ENCODE measurements at places on chromosomes 3 and 15.

DNA sequence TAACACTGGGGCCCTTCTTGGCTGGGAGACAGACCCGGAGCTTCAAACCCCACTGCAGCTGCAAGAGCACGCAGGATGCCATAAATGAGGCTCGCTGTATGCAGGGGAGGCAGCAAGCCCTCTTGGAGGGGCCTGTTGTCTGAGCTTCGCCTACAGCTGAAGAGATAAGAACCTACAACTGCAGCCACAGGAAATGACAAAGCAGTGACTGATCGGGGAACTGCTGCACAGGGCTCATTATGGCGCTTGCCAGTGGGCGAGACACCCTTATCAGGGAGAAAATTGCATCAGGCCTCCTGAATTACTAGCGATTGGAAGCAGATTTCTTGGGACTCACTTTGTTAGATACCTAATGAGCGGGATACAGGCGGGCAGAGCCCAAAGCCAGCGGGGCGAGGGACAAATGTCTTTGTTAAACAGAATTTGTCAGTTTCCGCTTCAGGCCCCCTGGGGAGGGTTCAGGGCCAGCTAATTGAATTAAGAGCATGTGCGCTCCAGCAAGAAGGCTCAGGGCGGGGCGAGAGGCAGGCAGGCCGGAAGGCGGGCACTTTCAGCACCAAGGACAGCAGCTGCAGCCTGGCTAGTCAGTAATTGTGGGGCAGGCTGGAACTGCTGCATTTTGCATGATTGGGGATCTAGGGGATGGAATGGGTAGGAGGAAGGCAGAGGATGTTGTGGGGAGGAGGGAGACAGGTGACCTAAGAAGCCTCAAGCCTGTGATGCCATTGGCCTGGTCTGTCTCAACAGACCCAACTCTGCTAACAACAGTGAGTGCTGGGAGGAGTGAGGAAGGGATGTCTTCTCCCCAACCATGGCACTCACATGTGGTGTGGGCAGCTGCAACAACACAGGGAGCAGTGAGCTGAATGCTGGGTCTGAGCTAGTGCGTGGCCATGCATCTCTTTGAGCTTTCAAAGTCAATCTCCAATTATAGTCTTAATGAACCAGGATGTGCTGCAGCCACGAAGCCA is 55.3 kb downstream of the CCDC33 start:
- peak; percentile 90 for DNase-seq

- DNase-seq = no peak
These were observed 9.8 kb downstream of the SELENOS start for GRCh38 chr15:101267320-101268104.

DNA sequence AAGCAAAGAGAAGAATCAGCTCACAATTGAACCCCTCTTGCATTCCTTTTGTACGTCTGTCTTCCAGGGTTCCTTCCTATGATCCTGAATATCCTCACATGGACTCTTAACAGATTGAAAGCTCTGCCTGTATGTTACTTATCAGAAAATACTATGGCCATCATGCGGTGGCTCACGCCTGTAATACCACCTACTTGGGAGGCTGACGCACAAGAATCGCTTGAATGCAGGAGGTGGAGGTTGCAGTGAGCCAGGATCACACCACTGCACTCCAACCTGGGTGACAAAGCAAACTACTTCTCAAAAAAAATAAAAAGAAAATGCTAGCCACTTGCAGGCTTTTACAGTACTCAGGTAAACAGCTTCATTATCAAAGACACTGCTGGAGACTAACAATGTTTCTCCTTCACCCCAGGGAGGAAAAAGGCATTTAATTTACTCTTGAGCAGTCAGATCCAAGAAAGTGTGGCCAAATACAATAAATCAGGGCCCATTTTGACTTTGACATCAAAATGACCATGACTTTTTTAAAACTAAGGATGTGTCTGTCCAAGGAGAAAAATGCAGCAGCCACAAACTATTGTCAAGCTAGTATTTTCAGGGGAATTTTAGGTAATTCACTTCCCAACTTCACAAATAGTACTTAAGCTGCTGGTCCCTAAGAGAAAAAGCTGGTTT is 27.3 kb downstream of the NPTN start:
- DNase-seq = no peak

GRCh38 chr15:48888191-48888590 is 10.3 kb downstream of the EID1 start:
- DNase-seq = no peak

DNA sequence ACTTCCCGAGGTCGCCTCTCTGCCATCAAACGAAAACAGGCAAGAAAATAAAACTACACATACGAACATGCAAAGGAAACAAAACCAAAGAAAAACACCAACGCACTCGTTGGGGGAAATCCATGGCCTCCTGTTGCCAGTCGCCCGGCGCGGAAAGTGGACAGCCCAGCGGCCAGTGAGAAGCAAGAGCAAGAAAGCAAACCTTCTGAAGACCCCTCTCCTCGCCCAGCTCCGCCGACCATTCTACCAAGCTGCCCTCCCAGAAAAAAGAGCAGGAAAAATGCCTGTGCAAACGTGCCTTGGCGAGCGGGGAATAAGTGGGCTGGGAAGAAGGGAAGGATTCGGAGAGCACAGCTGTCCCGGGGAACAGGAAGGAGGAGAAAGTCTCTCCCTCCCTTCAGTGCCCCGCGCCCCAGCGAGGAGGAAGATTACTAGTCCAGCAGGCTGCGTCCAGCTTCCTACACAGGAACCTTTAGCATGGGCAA is 802 bp upstream of the NECTIN3 start:
- no peak for DNase-seq

- no peak for DNase-seq
These were observed 23.1 kb upstream of the MBNL1 start for GRCh38 chr3:152245498-152246170.

DNA sequence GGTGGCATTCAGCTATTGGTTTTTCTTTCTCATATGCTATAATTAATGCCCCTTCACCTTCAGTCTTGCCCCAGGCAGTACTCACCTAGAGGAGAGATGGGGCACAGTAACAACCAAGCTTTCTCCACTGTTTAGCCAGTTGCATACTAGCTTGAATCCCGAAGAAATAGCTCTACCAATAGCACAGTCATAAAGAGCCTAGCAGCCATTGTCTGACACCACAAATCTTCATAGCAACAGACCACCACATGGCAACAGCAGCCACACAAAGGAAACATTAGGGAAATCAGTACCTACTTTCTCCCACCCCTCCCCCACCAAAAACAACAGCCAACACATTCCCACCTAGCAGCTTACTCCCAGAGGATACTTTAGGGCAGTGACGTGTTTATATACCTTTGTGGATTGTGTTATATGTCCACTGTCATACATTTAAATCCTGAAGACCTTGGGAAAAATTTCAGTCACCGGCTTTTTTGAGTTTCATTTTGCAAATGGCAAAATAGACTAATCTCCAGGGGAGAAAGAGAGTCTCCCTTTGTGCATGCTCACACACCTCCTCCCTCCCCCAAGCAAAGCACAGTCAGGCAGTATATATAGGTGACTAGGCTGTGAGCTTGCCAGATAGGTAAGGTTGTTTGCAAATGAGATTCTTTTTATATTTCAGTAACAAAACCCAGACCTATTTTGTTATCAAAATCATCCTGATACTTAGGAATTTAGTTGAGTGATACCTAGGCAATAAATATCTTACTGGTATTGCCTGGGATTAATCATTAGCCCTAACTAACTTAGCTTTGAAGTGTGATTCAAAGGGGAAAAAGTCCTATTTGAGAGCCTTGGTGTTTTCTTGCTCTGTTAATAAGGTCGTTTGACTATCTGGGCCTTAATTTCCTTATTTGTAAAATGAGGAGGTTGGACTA is 140.6 kb downstream of the RBPMS2 start:
- peak; percentile 49 for DNase-seq

DNA sequence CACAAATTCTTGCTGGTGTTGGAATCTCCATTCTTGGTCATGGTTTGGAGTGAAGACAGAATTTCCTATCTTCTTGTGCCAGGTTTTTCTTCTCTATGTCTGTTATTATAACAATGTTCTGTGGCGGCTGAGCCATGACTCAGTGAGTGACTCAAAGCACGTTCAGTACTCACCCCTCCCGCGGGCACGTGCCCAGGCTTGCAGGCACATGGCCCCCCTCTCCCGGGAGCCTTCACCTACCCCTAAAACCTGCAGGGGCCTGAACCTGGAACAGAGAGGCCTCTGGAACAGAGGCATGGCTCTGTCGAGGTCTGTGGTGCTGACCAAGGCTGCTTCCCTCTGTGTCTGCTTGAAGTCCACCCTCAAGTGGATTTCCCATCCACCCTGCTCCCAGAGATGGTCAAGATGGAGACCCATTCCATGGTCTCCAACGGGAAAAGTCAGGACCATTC is 27.6 kb downstream of the PLXNB1 start:
- peak; percentile 24 for DNase-seq

DNA sequence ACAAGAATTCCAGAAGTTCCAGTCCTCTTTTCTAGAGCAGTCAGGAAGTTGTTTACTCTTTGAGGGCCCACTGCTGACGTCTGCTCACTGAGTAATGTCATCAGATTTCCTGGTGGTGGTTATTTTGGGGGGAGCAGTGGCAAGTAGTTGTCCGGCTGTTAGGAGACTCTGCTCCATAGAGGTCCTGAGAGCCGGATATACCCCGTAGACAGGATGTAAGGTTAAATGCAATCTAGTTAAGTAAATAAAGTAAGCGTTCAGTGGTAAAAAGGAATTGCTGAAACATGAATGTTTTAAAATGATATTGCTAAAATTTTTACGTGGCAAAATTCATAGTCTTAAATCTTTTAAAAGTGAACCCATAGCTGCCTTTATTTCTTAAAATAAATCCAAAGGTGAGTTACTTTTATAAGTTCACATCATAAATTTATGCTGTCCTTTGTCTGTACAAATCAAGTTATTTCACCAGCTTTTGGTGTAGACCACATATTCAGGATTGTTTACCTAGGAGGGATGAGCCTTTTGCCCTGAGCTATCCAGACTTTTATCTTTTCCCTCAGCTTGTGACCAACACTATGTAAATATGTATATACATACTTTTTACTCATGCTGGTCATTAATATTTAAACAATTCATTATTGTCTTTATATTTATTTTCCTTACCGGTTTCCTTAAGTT is 65.8 kb downstream of the PDE8A start:
- DNase-seq = no peak

DNA sequence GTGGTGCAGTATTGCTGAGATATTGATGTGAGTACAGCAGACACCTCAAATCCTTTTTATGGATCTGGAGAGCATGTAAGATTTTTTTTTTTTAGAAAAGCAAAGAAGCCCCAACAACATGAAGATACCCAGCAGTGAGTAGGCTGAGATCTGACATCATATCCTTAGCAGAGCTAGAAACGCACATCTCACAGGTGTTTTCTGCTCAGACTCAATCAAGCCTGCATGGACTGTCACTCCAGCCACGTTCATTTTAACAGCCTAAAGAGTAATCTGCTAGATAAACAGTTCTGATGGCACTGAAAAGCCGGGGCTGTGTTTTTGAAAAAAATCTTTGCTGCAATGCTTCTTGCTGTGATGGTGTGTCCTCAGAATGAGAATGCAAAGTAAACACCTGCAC is 544.2 kb downstream of the FGF12 start:
- no peak for DNase-seq

- DNase-seq = no peak
These were observed 23.4 kb downstream of the TMEM202 start for GRCh38 chr15:72421484-72421883.

- DNase-seq = no peak
These were observed 427 bp downstream of the MBD4 start for GRCh38 chr3:129439226-129439816.

GRCh38 chr3:43676441-43676840 is 14.3 kb upstream of the ABHD5 start:
- no peak for DNase-seq

GRCh38 chr3:117692416-117692995 is 982.9 kb downstream of the TUSC7 start:
- no peak for DNase-seq

DNA sequence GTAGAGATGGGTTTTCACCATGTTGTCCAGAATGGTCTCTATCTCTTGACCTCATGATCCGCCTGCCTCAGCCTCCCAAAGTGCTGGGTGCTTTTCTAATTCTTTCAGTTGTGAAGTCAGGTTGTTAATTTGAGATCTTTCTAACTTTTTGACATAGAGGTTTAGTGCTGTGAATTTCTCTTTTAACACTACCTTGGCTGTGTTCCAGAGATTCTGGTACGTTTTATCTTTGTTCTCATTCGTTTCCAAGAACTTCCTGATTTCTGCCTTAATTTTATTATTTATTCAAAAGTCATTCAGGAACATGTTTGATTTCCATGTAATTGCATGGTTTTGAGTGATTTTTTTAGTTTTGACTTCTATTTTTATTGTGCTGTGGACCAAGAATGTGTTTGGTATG is 63.5 kb upstream of the CCDC54 start:
- DNase-seq = no peak

GRCh38 chr3:105674437-105675065 is 194.3 kb downstream of the CBLB start:
- no peak for DNase-seq

DNA sequence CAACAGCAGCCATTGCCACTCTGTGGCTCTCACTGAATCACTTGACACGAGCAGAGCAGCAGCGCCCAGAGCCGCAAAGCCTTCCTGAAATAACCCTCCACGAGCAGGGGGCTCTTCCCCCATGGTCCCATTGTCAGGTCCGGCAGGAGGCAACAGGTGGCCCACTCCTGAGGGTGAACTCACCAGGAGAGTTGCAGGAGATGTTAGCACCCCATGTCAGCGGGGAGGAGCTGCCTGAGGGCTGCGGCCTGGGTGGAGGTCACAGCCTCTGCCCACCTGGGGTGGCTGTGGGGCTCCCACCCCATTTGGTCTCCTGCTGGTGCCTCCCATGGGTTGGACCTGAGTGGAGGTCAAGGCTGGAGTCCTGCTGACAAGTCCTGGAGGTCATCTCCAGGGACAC is 12.3 kb upstream of the C3orf22 start:
- DNase-seq = no peak

GRCh38 chr15:85993116-85993515 is 86.6 kb upstream of the AGBL1 start:
- no peak for DNase-seq

DNA sequence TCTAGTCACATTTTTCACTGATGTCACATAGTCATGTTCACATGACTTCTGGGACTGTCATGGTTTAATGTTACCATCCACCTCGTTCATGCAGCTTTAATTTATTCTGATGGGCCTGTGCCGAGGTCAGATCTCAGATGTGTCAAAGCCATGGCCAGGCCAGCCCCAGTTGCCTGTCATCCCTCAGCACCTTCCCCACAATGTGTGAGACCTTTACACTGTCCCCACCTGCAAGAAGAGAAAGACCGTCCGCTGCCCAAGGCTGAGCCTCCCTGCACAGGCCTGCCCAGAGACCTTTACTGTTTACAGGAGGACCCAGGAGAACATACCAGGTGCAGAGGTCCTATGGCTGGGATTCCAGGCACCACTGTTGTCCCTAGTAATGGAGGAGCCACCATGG is 12.8 kb upstream of the KLF15 start:
- DNase-seq = no peak

Data from D341Med (cell line).